CD8-positive, alpha-beta memory T cell (primary cell): ENCODE measurements at places on chromosomes 4 and X. TPM values are rescaled to one million over a fixed set of nuclear protein-coding genes. Genes with fewer than 3 reads are reported as not detected.

DNA sequence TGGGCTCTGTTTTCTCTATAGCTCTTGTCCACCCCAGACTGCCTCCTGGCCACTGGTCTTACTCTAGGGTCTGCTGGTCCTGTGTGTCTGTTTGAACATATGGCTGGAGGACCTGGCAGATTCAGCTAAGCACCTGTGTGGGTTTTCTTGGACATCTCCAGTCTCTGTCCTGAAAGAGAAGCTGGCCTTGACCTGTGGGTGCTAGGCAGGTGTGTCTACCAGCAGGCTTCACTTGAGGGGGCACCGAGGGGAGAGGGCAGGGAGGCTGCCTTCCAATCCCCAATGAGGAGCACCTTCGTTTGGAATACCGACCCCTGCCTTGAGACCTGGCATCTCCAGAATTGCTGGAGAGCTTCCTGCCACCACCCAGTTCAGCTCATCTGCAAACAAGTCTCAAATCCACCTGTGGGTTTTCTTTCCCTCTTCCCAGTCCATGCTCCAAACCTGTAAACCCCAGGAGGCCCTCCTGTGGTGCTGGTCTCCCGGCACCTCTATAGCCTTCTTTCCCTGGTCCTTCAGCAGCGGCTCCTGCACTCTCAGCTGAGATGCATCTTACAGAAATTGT is 45.2 kb downstream of the HTRA3 start:
- H3K36me3 ChIP-seq: no peaks in the 10 kb centered on the region
- DNase-seq: no peak
- H3K4me1 ChIP-seq: no peaks in the 10 kb centered on the region
- H3K27me3 ChIP-seq: no peaks in the 10 kb centered on the region
- no peak overlapping the region for H3K4me3 ChIP-seq

DNA sequence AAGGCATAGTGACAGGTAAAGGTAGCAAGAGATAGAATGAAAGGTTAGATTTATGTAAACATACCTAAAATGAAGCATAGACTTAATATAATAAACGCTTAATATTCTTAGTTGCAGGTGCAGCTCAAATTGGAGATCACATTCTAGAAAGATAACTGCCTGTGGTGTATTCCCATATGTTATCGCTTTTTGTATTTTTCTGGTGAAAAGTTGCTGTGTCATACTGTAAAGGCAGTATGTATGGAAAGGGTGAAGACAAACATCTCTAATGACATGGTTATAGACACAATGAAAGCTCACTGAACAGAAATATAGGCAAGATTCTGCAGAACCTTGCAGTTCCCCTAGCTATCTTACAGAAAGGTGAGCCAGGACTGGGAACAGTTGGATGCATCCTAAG is 240.3 kb downstream of the DCLK2 start:
- H3K27ac ChIP-seq: no peak overlapping the region
- no peaks in the 10 kb centered on the region for H3K4me1 ChIP-seq
- no peaks in the 10 kb centered on the region for H3K36me3 ChIP-seq
- no peaks in the 10 kb centered on the region for H3K27me3 ChIP-seq
- no peak overlapping the region for H3K4me3 ChIP-seq

GRCh38 chr4:1077711-1078477 is 35.5 kb downstream of the RNF212 start:
- no peaks in the 10 kb centered on the region for H3K4me1 ChIP-seq
- no peak for DNase-seq
- peaks cover 6% of the 10 kb centered on the region for H3K27me3 ChIP-seq
- H3K27ac ChIP-seq: no peak overlapping the region
- no peaks in the 10 kb centered on the region for H3K36me3 ChIP-seq

GRCh38 chr4:16250661-16251365 is 24.5 kb upstream of the TAPT1 start:
- H3K36me3 ChIP-seq: peaks cover 3% of the 10 kb centered on the region
- no peaks in the 10 kb centered on the region for H3K4me1 ChIP-seq
- no peak overlapping the region for H3K4me3 ChIP-seq
- H3K27me3 ChIP-seq: no peaks in the 10 kb centered on the region
- DNase-seq: no peak
- H3K27ac ChIP-seq: no peak overlapping the region

DNA sequence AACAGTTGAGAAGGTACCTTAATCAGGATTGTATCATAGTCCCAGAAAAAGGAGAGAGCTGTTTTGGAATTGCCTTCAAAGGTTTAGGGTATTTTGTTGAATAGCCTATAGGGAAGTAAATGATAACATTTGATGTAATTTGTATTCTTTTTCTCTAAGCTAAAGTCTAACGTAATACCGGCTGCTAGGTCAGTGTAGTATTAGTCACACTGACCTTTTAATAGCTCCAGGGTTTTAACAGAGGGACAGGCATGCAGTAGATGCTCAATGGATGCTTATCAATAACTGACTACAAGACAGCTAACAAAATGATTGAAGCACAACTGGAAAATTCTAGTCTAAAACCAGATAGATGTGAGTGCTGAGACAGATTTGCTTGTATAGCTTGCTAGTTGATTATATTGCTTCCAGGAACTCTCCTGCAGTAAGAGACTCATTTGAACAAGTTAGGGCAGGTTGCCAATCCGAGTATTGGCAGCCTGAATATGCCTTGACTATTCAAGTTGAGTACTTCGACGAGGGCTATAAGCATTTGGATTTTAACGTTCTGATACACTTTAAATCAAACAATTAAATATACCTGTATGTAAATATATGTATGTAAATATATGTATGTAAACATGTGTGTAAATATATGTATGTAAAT is 16.5 kb upstream of the PNPLA4 start:
- no peak overlapping the region for H3K27ac ChIP-seq
- DNase-seq: no peak
- no peaks in the 10 kb centered on the region for H3K27me3 ChIP-seq
- no peaks in the 10 kb centered on the region for H3K36me3 ChIP-seq
- no peaks in the 10 kb centered on the region for H3K4me1 ChIP-seq

DNA sequence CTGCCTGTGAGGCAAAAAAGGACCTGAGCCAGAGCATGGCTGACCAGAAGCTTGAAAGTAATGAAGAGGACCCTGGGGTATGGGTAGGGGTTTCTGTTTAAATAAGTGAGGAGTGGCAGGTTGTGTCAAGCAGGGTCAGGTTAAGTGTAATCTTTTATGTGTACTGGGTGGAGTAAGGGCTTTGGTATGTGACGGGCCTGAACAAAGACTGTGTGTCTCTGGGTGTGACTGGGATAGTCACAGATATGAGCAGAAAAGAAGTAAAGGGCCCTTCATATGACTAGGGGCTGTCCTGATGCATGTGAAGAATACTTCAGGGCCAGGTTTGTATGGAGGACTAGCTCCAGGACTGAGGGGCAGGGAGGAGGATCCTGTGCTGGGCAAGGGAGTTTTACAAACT is 82.4 kb downstream of the ITIH6 start:
- no peaks in the 10 kb centered on the region for H3K36me3 ChIP-seq
- H3K27ac ChIP-seq: no peak overlapping the region

- no peak overlapping the region for H3K27ac ChIP-seq
- H3K4me3 ChIP-seq: no peak overlapping the region
- H3K27me3 ChIP-seq: no peaks in the 10 kb centered on the region
- no peaks in the 10 kb centered on the region for H3K4me1 ChIP-seq
- no peaks in the 10 kb centered on the region for H3K36me3 ChIP-seq
These were observed 47.6 kb downstream of the ANOS1 start for GRCh38 chrX:8684201-8684965.

DNA sequence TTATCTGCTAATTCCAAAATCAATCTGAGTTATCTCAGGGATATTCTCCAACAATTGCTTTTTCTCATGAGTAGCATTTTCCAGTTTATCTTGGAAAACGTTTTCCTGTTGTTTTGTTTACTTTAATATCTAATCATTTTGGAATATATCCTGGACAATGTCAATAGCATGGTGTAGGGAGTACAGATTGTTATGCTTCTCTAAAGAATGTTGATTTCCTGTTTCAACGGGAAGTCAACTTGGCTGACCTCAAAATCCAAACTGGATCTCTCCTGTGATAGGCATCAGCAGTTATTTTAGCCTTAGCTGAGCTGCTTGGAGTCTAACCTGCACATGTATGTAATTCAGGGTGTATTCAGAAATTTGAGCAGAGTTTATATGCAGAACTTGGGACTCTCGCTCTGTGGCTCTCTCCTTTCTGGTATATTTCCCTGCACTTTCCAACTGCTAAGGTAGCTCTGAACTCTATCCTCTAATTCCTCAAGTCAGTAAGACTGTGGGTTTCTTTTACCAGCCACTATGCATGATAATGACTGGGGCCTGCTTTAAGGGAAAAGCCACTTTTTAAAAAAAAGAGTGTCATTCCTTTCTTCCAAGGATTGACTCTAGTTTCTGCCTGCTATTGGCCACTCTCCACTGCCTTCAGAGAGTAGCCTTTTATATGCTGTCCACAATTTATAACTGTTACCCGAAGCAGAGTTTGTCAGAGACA is 7.7 kb downstream of the PRSS48 start:
- H3K27ac ChIP-seq: no peak overlapping the region
- H3K27me3 ChIP-seq: no peaks in the 10 kb centered on the region
- no peak overlapping the region for H3K4me3 ChIP-seq
- no peaks in the 10 kb centered on the region for H3K36me3 ChIP-seq

DNA sequence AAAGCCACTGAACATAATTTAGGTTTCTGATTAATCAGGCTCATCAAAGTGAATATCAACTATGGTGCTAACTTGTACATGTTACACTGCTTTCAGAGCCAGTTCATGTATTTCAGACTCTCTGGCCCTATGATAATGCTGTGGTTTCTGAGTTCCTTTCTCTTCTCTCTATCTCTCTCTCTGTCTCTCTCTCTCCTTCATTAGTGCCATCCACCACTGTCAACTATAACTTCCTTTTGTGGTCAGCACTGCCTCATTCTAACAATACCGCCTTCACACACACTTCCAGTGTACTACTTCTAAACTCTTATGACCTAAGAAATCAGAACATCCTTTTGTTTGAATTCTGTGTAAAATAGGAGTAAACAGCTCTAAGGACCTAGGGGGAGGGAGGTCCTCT is 907.1 kb downstream of the RPA4 start:
- H3K4me3 ChIP-seq: no peak overlapping the region
- H3K36me3 ChIP-seq: no peaks in the 10 kb centered on the region
- DNase-seq: no peak
- no peaks in the 10 kb centered on the region for H3K27me3 ChIP-seq
- no peaks in the 10 kb centered on the region for H3K4me1 ChIP-seq

GRCh38 chrX:53263597-53264094 is 17.7 kb downstream of the IQSEC2 start:
- no peaks in the 10 kb centered on the region for H3K27me3 ChIP-seq
- H3K4me1 ChIP-seq: peaks cover 16% of the 10 kb centered on the region
- DNase-seq: no peak

GRCh38 chr4:24322511-24322910 is 261.8 kb downstream of the DHX15 start:
- no peaks in the 10 kb centered on the region for H3K27me3 ChIP-seq
- no peak overlapping the region for H3K4me3 ChIP-seq
- H3K27ac ChIP-seq: no peak overlapping the region
- no peak for DNase-seq
- H3K4me1 ChIP-seq: no peaks in the 10 kb centered on the region

GRCh38 chrX:132092439-132093065 is 35.3 kb downstream of the FRMD7 start:
- no peaks in the 10 kb centered on the region for H3K27me3 ChIP-seq
- H3K27ac ChIP-seq: no peak overlapping the region
- peak; percentile 8 for DNase-seq
- H3K4me1 ChIP-seq: no peaks in the 10 kb centered on the region
- no peak overlapping the region for H3K4me3 ChIP-seq

DNA sequence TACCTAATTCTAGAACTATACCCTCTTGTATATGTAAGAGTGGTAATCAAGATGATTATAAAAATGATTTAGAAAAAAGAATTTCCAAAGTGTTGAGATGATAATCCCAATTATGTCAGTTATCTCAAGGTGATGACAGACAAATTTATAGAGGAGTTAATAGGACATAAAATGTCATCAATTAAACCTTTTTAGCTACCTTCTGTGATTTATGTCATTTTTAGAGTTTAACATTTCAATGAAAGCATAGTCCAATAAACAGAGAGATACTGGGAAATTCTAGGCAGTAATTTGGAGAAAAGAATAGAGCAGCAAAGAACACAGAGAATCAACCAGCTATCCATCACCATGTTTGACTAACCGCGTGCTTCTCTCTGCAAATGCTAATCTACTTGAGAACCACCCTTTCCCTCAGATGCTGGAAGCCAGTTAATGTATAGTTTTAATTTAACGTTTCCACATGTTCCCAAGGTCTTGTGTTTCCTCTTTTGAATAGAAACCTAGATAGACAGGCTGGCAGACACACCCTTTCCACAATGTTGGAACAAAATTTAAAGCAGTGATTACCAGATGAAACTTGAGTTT is 433.1 kb upstream of the FAM241A start:
- H3K4me1 ChIP-seq: no peaks in the 10 kb centered on the region
- H3K4me3 ChIP-seq: no peak overlapping the region
- no peaks in the 10 kb centered on the region for H3K27me3 ChIP-seq
- no peak overlapping the region for H3K27ac ChIP-seq
- DNase-seq: no peak

GRCh38 chr4:174972911-174973310 is 54.8 kb downstream of the ADAM29 start:
- no peak for DNase-seq
- no peaks in the 10 kb centered on the region for H3K27me3 ChIP-seq
- no peak overlapping the region for H3K27ac ChIP-seq
- no peaks in the 10 kb centered on the region for H3K36me3 ChIP-seq

- H3K36me3 ChIP-seq: no peaks in the 10 kb centered on the region
- DNase-seq: no peak
- no peak overlapping the region for H3K27ac ChIP-seq
- no peaks in the 10 kb centered on the region for H3K27me3 ChIP-seq
- no peaks in the 10 kb centered on the region for H3K4me1 ChIP-seq
These were observed 108.9 kb downstream of the USP46 start for GRCh38 chr4:52550186-52550585.

DNA sequence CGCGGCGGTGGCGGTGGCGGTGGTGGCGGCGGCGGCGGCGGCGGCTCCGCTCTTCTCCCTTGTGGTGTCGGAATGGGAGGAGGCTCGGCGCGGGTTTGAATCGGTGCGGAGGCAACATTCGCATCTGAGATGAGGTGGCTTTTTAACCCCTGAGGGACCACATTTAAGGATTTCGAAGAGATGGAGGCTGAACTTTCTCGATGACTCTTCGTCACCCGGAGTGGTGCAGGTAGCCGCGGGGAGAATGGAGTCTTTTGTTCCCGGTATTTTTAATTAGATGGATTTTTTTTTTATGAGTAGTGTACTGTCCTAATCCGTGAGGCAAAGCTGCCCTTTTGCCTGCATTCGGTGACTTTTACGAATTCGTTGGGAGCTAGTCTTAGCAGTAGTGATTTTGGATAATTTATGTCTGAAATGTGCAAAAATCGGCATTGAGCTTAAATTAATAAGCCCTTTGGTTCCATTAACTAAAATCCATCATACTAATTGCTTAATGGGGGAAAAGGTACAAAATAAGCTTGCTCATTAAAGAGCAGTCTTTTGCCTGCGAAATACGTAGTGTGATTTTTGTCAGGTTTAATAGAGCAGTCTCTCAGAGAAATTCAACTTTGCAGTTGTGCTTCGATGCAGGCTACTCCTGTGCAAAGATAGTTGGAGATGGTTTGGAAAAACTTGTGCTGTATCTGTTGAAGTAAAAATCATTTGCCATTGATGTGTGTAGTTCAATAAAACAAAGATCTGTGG is 206.2 kb downstream of the TENM3 start:
- H3K36me3 ChIP-seq: no peaks in the 10 kb centered on the region
- no peak overlapping the region for H3K27ac ChIP-seq
- H3K4me1 ChIP-seq: peaks cover 13% of the 10 kb centered on the region

The ZBTB33 gene
- polyA plus RNA-seq: 12.5 TPM

The CT83 gene
- not detected for polyA plus RNA-seq

The HEPH gene
- 0.53 TPM for polyA plus RNA-seq

The NCAPG gene
- 1.4 TPM for polyA plus RNA-seq

The SRPX gene
- polyA plus RNA-seq: 0.18 TPM

The PFKFB1 gene
- not detected for polyA plus RNA-seq

The GPR50 gene
- polyA plus RNA-seq: not detected

The GLUD2 gene
- 0.20 TPM for polyA plus RNA-seq

The GUCY1A1 gene
- not detected for polyA plus RNA-seq

The TDO2 gene
- not detected for polyA plus RNA-seq

The RENBP gene
- not detected for polyA plus RNA-seq

The DAPP1 gene
- polyA plus RNA-seq: 10.3 TPM

The SPANXA1 gene
- polyA plus RNA-seq: not detected

The SPON2 gene
- 43.9 TPM for polyA plus RNA-seq
